ENCODE measurements at places on chromosomes 5 and 9. TPM values are rescaled to one million over a fixed set of nuclear protein-coding genes. Genes with fewer than 3 reads are reported as not detected.

- H3K4me1 ChIP-seq = no peaks in the 10 kb centered on the region
- no peaks in the 10 kb centered on the region for H3K27me3 ChIP-seq
- no peak overlapping the region for H3K27ac ChIP-seq
- H3K4me3 ChIP-seq = no peak overlapping the region
- DNase-seq = no peak
- no peaks in the 10 kb centered on the region for H3K36me3 ChIP-seq
These were observed 332.4 kb downstream of the MSX2 start for GRCh38 chr5:175056831-175057230.

HSPA5 gene
- polyA plus RNA-seq = 289 TPM

DNA sequence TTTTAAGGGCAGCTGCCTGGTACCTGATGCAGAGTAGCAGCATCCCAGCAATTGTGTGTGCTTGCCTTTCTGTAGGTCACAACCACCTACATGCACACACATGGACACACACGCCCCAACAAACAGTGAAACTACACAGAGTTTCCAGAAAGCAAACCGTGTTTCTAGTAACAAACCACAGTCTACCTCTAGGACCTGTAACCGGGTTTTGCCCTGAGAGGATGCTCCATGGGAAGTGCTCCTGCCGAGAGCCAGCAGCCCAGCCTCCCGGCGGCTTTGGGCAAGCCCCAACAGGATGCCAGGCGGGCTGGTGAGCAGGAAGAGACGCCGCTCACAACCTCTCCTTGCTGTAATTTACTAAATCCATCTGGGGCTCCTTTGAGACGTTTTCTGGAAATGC lies 4.1 kb upstream of the TCF7 start:
- H3K27me3 ChIP-seq = peaks cover 4% of the 10 kb centered on the region
- no peak overlapping the region for H3K27ac ChIP-seq
- no peaks in the 10 kb centered on the region for H3K4me1 ChIP-seq
- no peaks in the 10 kb centered on the region for H3K36me3 ChIP-seq
- DNase-seq = no peak

DNA sequence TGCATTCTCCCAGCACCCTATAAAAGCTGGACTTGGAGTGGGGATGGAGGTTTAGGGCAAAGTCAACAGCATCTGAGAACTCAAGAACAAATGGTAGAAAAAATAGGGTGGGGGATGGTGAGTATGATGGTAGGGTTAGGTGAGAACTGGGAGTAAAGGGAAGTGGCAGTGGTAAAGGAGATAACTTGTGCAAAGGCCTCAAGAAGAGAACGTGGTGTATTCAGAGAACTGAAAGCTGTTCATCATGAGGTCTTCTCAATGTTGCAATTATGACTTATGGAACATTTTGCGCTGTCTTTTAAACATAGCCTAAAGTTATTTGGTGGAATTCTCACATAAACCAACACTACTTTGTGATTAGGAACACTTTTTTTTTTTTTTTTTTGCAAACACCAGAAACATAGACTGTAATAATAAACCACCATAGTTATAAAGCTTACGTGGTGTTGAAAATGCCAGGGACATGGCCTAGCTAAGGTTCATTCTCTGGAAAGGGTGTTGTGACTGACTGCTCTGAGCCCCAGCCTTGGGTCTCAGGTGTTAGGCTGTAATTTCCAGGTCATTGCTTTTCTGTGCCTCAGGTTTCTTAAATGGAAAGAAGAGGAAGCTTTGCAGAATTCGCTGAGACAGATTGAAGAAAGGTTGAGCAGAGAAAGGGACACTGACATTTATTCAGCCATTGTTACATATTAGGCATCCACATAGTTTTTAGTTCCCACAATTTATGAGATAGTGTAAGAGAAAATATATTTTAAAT lies 19.2 kb upstream of the TXNDC8 start:
- no peaks in the 10 kb centered on the region for H3K36me3 ChIP-seq
- no peak overlapping the region for H3K4me3 ChIP-seq
- no peak overlapping the region for H3K27ac ChIP-seq
- H3K4me1 ChIP-seq = no peaks in the 10 kb centered on the region
- DNase-seq = peak; percentile 47

DNA sequence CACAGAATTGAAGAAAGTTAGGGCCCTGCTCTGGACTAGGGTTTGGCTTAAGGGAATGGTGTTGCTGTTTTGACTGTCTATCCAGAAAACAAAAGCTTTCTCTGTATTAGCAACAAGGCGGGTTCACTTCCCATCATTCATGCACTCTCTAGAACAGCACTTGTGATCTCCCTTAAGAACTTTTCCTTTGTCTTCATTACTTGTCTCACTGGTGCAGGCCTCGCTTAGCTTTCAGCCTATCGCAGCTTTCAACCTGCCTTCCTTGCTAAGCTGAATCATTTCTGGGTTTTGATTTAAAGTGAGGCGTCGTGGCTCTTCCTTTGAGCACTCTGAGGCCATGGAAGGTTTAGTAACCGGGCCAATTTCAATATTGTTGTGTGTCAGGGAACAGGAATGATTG lies 35.2 kb upstream of the LPCAT1 start:
- H3K4me1 ChIP-seq = no peaks in the 10 kb centered on the region
- H3K27ac ChIP-seq = no peak overlapping the region
- H3K4me3 ChIP-seq = no peak overlapping the region
- no peaks in the 10 kb centered on the region for H3K27me3 ChIP-seq

DNA sequence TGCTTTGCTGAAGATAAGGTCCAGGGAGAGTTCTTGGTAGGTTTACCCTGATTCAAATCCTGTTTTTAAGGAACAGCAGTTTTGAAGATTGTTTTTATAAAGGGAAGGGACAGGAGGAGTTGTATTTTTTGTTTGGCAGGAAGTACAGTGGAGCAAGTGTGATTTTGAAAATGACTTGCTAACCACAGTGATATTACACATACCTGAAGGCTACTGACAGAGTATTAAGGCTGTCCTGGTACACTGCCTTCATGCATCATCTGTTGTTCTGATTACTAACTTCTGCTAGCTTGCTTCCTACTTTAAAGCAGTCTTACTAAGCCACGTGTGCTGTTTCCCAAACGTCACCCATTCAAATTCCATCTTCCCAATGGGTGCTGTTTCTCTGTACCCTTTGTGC lies 559.5 kb upstream of the SGCD start:
- no peak overlapping the region for H3K4me3 ChIP-seq
- no peaks in the 10 kb centered on the region for H3K36me3 ChIP-seq
- DNase-seq = no peak
- no peak overlapping the region for H3K27ac ChIP-seq
- H3K4me1 ChIP-seq = no peaks in the 10 kb centered on the region
- H3K27me3 ChIP-seq = no peaks in the 10 kb centered on the region

DNA sequence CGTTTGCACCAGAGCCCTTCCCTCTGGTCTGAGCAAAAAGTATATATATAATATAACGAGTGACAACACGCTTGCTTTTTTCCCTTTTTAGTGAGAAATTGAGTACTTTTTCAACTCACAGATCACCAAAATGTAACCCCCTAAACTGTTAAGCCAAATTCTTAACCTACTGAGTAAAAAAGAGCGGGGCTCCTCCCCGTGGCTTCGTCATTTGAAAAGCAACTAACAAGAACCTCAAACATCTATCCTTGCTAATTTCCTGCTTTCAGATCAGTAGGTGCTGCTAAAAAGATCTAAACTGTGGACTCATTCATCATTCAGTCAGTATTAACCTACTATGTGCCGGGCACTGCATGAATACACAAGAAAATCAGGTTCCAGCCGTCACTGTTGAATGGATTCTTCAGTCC lies 1.0 kb upstream of the PTBP3 start:
- no peaks in the 10 kb centered on the region for H3K36me3 ChIP-seq
- no peak for DNase-seq
- H3K4me1 ChIP-seq = peaks cover 3% of the 10 kb centered on the region
- H3K27ac ChIP-seq = peak overlapping the region; percentile 94

DNA sequence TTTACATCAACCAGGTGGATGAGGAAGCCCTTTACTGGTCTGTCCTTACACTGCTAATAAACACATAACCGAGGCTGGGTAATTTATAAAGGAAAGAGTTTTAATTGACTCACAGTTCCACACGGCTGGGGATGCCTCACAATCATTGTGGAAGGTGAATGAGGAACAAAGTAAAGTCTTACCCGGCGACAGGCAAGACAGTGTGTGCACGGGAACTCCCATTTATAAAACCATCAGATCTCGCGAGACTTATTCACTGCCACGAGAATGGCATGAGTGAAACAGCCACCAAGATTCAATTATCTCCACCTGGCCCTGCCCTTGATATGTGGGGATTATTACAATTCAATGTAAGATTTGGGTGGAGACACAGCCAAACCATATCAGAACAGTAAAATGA lies 67.3 kb upstream of the GRAMD2B start:
- no peaks in the 10 kb centered on the region for H3K27me3 ChIP-seq
- no peak for DNase-seq
- H3K4me3 ChIP-seq = no peak overlapping the region
- no peaks in the 10 kb centered on the region for H3K36me3 ChIP-seq

NEURL1B gene
- 5.4 TPM for polyA plus RNA-seq

- H3K4me1 ChIP-seq = no peaks in the 10 kb centered on the region
- peaks cover 21% of the 10 kb centered on the region for H3K36me3 ChIP-seq
- no peak overlapping the region for H3K4me3 ChIP-seq
- no peaks in the 10 kb centered on the region for H3K27me3 ChIP-seq
- no peak overlapping the region for H3K27ac ChIP-seq
These were observed 108.3 kb downstream of the CDH6 start for GRCh38 chr5:31301833-31302232.

DNA sequence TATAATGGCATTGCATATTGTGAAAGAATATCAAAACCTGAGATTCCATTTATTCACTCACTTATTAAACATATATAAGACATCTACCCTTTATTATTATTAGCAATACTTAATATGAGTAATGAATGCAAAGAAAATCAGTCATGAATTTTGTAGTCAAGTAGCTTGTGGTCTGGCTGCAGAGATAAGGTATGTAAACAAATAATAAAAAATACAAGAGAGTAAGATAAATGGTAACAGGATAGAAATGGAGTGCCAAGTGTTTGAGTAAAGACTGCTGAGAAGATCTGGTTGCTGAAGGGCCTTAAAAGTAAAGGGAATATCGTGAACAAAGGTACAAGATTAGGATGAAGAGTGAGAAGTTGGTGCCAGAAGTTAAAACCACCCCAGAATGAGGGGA lies 18.4 kb downstream of the TRIM32 start:
- H3K4me3 ChIP-seq = no peak overlapping the region
- no peaks in the 10 kb centered on the region for H3K4me1 ChIP-seq
- H3K27ac ChIP-seq = no peak overlapping the region
- no peak for DNase-seq

OBP2B gene
- not detected for polyA plus RNA-seq

Measured in kidney (tissue), 22 donors.